Fibroblast of lung (primary cell): ENCODE measurements at places on chromosomes 6 and 20. TPM values are rescaled to one million over a fixed set of nuclear protein-coding genes. Genes with fewer than 3 reads are reported as not detected.

PTCHD4 gene
- total RNA-seq: 4.4 and 5.8 TPM in 2 replicates

PRSS16 gene
- not detected in 2 replicates for total RNA-seq

RNF182 gene
- total RNA-seq: 2.5 and 2.6 TPM in 2 replicates

ELOVL4 gene
- total RNA-seq: 4.6 and 6.4 TPM in 2 replicates

TRAPPC3L gene
- total RNA-seq: under 0.01 TPM in 2 replicates

DNA sequence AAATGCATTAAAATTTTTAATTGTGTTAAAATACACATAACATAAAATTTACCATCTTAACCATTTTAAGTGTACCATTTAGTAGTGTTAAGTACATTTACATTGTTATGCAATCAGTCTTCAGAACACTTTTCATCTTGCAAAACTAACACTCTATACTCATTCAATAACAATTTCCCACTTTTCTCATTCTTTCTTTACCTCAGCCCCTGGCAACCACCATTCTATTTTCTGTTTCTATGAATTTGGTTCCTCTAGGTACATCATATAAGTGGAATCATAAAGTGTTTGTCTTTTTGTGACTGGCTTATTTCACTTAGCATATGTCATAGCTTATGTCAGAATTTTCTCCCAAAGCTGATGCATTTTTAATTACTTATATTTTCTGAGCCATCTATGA, 32.2 kb downstream of the PCMT1 start:
- H3K27ac ChIP-seq: no peak overlapping the region
- no peak overlapping the region for H3K4me3 ChIP-seq
- H3K4me1 ChIP-seq: no peaks in the 10 kb centered on the region
- DNase-seq: no peak
- H3K36me3 ChIP-seq: no peaks in the 10 kb centered on the region

DNA sequence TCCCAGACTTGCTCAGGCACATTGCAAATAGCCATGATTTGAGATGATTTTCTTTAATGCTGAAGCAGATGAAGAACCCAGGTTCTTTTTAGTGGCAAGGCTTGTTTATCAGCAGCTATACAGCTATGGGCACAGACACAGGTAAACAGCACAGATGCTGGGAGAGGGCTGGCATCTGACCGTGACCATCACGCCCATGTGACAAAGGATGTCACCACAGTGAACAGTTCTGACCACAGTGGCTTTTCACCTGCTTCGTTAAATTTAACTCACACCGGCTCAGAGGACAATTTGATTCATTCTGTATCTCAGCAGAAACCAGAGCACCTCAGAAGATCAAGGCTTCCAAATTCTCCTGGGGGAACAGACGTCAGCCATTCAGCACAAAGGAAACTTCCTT, 142.6 kb downstream of the CDH26 start:
- no peaks in the 10 kb centered on the region for H3K27me3 ChIP-seq
- H3K4me3 ChIP-seq: no peak overlapping the region

DNA sequence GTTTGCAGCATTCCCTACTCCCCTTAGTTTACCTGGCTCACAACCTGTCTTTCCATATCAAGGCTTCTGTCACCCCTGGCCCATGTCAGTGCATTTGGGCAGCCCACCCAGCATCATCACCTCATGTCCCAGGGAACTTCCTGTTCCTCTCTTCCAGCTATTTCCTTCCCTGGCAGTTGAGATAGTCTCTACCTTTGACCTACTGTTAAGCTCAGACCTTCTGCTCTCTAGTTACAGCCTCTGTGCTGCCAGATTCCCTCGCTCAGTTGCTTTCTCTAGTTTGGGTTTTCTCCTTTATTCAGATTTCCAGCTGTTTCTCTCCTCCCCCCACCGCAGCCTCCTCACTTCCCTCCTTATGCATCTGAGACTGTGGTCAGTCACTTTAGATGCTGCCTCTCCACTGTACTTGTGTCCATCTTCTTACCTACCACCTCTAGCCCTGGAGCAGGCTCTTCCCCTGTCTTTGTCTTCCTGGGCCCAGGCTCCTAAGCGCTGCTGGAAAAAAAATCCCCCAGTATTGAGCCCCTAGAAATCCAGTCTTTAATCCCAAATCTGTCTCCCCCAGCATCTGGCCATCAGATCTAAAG, 16.3 kb downstream of the PTPN1 start:
- no peak overlapping the region for H3K4me3 ChIP-seq
- H3K27ac ChIP-seq: no peak overlapping the region
- H3K4me1 ChIP-seq: peaks cover 8% of the 10 kb centered on the region
- no peak for DNase-seq

GRCh38 chr6:39430871-39431523, 108.5 kb upstream of the KCNK16 start:
- H3K27me3 ChIP-seq: no peaks in the 10 kb centered on the region
- peak; percentile 41 for DNase-seq
- no peaks in the 10 kb centered on the region for H3K36me3 ChIP-seq
- H3K27ac ChIP-seq: no peak overlapping the region
- no peaks in the 10 kb centered on the region for H3K4me1 ChIP-seq

GRCh38 chr6:143999406-143999805, 8.7 kb downstream of the PLAGL1 start:
- no peaks in the 10 kb centered on the region for H3K36me3 ChIP-seq
- no peak overlapping the region for H3K4me3 ChIP-seq
- no peak overlapping the region for H3K27ac ChIP-seq
- no peaks in the 10 kb centered on the region for H3K27me3 ChIP-seq
- DNase-seq: peak; percentile 91
- no peaks in the 10 kb centered on the region for H3K4me1 ChIP-seq

DNA sequence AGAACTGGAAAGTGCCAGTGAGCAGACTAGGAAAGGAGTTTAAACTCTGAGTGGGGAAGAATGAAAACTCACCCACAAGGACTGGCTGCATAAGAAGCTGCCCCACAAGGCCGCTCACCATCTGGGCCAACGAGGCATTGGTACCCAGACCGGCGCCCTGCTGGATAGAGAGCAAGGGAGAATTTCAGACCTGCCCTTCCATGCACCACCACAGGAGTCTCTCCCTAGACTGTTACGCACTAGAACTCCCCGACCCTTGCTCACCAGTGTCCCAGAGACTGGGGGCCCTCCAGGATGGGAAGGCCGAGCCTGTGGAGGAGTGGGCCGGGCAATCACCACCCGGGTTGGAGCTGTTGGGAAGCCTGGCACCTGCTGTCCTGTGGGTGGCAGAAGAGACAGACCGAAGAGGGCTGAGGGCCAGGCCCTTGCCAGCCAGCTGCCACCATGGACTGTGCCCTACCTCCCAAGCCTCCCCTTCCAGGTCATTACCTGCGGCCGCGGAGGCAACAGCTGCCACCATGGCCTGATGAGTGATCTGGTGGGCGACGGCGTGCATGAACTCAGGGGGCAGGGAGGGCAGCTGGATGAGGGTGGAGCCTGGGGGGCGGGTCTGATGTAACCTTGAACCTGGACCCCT, 8.5 kb downstream of the BAG6 start:
- H3K27ac ChIP-seq: no peak overlapping the region
- H3K27me3 ChIP-seq: no peaks in the 10 kb centered on the region
- no peak for DNase-seq
- H3K4me1 ChIP-seq: no peaks in the 10 kb centered on the region
- no peak overlapping the region for H3K4me3 ChIP-seq

DNA sequence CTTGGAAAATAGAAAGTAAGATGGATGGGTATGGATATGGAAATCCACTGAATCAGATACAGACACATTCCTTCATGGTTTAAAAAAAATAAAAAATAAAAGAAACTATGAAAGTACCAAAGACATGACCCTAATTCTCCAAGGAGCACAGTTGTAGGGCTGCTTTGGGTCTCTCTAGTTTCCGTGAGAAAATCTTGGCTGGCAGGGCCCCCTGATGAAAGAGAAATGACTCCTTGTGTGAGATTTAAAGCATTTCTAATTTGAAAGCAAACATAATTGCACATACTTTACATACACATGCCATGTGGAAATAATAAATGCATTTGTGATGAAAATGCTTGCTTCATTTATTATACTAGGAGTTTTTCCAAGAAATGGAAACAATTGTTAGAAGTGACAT, 593.9 kb upstream of the BTBD3 start:
- H3K27me3 ChIP-seq: no peaks in the 10 kb centered on the region
- H3K4me1 ChIP-seq: no peaks in the 10 kb centered on the region
- H3K36me3 ChIP-seq: no peaks in the 10 kb centered on the region
- H3K4me3 ChIP-seq: no peak overlapping the region

DNA sequence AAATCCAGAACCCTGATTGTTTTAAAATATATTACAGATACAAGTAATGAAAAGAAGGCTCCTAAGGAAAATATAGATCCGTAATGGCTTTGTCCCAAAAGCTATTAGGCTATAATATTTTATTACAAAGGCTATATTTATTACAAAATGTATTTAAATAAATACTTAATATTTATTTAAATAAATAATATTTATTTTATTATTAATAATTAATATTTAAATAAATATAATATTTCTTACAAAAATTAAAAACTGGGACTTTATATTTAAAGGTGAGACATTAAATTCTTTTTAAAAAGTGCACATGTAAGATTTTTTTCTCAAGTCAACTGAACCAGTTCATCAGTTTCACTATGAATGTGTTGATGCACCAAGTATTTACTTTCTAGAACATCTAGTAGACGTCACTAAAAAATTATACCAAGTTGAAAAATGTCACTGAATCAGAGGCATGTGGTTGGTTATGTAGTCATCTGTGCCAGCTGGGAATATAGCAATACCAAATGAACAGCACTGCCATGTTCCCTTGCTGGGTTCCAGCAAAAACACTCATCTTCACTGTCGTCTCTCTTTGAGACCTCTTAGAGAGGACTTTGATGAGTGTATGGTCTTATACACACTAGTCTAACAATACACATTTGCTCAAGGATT, 278.9 kb downstream of the ESR1 start:
- no peak overlapping the region for H3K27ac ChIP-seq
- no peaks in the 10 kb centered on the region for H3K27me3 ChIP-seq
- no peak for DNase-seq
- no peaks in the 10 kb centered on the region for H3K4me1 ChIP-seq
- no peaks in the 10 kb centered on the region for H3K36me3 ChIP-seq

GRCh38 chr6:17446713-17447112, 53.3 kb downstream of the CAP2 start:
- no peaks in the 10 kb centered on the region for H3K4me1 ChIP-seq
- no peak overlapping the region for H3K4me3 ChIP-seq
- no peak overlapping the region for H3K27ac ChIP-seq
- H3K36me3 ChIP-seq: no peaks in the 10 kb centered on the region

DNA sequence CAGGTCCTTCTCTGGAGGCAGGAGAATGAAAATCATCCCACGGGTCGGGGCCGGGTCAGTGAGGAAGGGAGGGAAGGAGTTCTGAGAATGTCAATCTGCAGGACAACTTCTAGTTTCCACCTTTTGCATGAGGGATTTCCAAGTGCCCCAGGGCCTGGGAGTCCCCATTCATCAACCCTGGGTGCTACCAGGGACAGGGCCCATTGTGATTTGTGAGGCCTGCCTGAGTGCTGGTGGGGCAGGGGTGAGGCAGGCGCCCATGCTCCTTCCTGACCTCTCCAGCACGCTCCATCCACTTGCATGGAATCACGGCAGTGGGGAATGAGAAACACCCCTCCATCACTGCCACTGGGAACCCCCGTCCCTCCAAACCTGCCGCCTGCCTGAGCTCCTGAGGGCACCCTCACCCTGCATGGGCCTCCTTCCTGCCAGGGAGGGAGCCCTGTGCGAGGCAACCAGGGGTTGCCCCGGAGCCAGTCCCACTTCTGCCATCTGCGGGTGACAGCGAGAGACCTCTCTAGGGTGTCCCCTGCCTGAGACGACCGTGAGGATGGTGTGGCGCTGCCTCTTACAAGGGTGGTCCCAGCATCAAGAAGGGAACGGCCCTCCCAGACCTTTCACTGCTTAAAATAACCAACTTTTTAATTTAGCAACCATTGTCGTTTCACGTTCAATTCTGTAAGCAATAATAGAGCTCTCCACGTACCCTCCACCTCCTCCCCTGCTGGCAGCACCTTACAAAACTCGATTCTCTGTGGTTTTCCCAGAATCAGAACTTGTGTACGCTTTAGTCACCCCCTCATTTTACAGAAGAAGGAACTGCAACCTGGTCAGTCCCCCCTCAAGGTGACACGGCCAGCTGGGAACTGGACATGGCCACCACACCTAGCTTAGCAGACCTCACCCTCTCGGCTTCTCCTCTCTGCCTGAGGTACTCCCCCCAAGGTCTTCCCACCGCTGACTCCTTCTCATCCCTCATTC, 28.6 kb downstream of the PMEPA1 start:
- H3K27me3 ChIP-seq: peaks cover 9% of the 10 kb centered on the region
- no peak overlapping the region for H3K27ac ChIP-seq
- H3K4me1 ChIP-seq: no peaks in the 10 kb centered on the region
- H3K4me3 ChIP-seq: no peak overlapping the region

GRCh38 chr6:41449399-41450245, 96.6 kb upstream of the FOXP4 start:
- DNase-seq: no peak
- H3K27ac ChIP-seq: no peak overlapping the region
- H3K27me3 ChIP-seq: peaks cover 14% of the 10 kb centered on the region
- H3K36me3 ChIP-seq: no peaks in the 10 kb centered on the region

GRCh38 chr20:61331543-61331942, 79.5 kb downstream of the CDH4 start:
- no peaks in the 10 kb centered on the region for H3K36me3 ChIP-seq
- no peak overlapping the region for H3K27ac ChIP-seq
- DNase-seq: no peak
- no peaks in the 10 kb centered on the region for H3K4me1 ChIP-seq
- no peak overlapping the region for H3K4me3 ChIP-seq

DNA sequence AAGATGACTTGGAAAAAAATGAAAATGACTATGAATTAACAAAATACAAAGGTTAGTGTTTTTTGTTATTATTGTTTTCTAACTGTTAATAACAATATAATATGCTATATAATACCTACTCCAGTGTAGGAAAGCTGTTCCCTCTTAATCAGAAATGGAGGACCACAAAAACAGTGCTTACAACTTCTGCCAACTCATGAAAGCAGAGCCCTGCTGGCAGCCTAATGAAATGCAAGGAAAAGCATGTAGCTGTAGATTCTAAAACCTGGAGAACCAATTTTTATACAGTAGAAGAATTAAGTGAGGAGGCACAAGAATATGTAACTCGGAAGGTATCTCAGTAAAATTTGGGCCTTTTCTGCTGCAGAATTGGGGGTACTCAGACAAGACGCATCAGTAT, 29.4 kb downstream of the PHIP start:
- peak; percentile 47 for DNase-seq
- H3K36me3 ChIP-seq: peaks cover 2% of the 10 kb centered on the region
- H3K27ac ChIP-seq: no peak overlapping the region
- H3K4me3 ChIP-seq: no peak overlapping the region
- H3K27me3 ChIP-seq: no peaks in the 10 kb centered on the region
- H3K4me1 ChIP-seq: no peaks in the 10 kb centered on the region

DNA sequence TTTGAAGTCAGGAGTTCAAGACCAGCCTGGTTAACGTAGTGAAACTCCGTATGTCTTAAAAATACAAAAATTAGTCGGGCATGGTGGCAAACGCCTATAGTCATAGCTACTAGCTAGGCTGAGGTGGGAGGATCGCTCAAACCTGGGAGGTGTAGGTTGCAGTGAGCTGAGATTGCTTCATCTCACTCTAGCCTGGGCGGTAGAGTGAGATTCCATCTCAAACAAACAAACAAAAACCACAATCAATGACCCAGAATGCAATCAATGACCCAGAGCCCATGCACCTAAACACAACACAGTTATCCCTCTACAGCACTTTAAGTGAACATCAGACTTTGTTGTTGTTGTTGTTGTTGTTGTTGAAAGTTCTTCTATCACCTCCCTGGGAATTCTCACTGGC, 77.9 kb downstream of the MYB start:
- no peak overlapping the region for H3K4me3 ChIP-seq
- no peak overlapping the region for H3K27ac ChIP-seq
- no peaks in the 10 kb centered on the region for H3K27me3 ChIP-seq
- no peaks in the 10 kb centered on the region for H3K36me3 ChIP-seq
- no peak for DNase-seq

GRCh38 chr6:34424200-34425131, 1.4 kb downstream of the RPS10 start:
- peaks cover 15% of the 10 kb centered on the region for H3K4me1 ChIP-seq
- H3K27me3 ChIP-seq: no peaks in the 10 kb centered on the region
- H3K27ac ChIP-seq: peak overlapping the region; percentile 95
- H3K36me3 ChIP-seq: peaks cover 19% of the 10 kb centered on the region
